K562 (cell line): ENCODE measurements at places on chromosomes 4 and X.

- no peak for DNase-seq
Observed at GRCh38 chr4:142413485-142413884, 432.6 kb downstream of the INPP4B start.

DNA sequence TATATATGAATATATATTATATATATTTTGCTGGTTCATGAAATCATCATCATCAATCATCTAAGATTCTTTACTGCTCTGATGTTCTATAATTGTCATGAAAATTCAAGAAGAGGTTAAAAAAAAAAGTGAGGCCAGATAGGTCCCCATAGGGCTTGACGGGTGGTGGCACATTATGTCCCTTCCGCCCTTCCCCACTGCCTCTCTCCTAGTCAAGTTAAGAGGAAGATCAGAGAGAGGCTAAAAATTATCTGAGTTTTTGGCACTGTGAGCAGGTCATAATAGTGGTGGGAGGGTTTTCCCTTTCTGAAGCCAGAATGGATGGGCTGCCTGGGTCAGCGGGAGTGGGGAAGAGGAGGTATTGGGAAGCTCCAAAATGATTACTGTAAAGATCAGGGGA lies 5.4 kb downstream of the SYNPO2 start:
- DNase-seq = no peak

GRCh38 chrX:18549643-18550042 lies 122.3 kb downstream of the RS1 start:
- no peak for DNase-seq

- no peak for DNase-seq
Observed at GRCh38 chrX:100587861-100588260, 3.1 kb downstream of the TNMD start.

DNA sequence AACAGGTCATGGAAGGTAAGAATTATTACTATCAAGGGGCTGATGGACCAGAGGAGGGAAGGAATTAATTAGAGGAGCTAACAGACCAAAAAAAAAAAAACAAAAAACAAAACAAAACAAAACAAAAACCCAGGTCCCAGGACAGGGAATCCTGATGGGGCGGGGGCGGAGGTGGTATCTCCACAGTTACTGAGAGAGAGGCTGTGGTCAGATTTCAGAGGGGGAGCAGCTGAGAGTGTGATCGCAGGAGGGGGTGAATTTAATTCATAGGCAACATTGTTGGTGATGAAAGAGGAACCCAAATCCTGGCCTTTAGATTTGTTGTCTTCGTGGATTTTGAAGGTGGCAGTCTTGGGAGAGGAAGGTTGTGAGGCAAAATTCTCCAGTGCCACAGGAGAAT lies 389.4 kb downstream of the UNC5C start:
- no peak for DNase-seq

GRCh38 chrX:37640142-37640541 lies 45.4 kb upstream of the XK start:
- DNase-seq = no peak

- no peak for DNase-seq
Observed at GRCh38 chrX:154545673-154546274, 872 bp downstream of the G6PD start.

- DNase-seq = peak; percentile 35
Observed at GRCh38 chr4:7295911-7296660, 103.7 kb downstream of the SORCS2 start.

- DNase-seq = no peak
Observed at GRCh38 chrX:15816438-15816809, 26.1 kb downstream of the ZRSR2 start.

GRCh38 chr4:12459126-12459525 lies 1025.0 kb downstream of the RAB28 start:
- DNase-seq = no peak

DNA sequence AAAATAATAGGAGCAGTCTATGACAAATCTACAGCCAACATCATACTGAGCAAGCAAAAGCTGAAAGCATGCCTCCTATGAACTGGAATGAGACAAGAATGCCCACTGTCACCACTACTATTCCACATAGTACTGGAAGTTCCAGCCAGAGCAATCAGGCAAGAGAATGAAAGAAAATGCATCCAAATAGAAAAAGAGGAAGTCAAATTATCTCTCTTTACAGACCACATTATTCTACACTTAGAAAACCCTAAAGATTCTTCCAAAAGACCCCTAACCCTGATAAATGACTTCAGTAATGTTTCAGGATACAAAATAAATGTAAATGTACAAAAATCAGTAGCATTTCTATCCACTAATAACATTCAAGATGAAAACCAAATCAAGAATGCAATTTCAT lies 249.0 kb downstream of the STK32B start:
- no peak for DNase-seq

DNA sequence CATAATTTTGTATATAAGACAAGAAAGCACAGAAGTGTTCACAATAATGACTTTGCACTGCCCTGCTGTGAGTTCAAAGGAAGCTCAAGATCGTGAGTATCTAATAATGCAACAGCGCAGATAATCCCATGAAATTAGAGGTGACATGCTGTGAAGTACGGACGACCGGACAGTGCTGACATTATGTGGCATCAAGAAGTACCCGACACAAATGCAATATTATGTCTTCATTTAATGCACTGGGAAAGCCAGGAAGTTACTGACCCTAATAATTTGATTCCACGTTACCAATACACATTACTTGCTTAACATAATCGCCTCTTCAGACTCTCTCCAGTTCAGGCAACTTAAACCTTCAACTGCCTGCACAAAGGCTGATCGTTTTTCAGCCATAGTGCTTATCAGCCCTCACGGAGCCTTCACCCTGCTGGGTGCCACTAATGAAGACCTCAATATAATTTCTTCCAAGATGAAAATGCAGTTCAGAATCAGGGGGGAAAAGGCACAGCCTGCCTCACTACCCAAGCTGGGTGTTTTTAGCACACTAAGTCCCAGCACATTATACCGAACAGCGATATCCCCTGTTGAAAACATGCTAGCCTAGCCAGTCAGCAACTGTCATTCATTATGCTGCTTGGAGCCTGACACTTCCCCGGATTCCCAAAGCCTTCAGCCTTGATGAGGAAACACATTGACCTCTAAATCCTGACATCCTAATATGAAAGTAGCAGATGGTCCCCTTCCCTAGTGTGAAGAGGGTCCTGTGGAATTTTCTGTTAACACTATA lies 56.1 kb downstream of the SLC7A11 start:
- DNase-seq = no peak

- DNase-seq = no peak
Observed at GRCh38 chr4:91963486-91963885, 340.3 kb upstream of the GRID2 start.

GRCh38 chr4:185005219-185005819 lies 13.0 kb upstream of the HELT start:
- peak; percentile 78 for DNase-seq

DNA sequence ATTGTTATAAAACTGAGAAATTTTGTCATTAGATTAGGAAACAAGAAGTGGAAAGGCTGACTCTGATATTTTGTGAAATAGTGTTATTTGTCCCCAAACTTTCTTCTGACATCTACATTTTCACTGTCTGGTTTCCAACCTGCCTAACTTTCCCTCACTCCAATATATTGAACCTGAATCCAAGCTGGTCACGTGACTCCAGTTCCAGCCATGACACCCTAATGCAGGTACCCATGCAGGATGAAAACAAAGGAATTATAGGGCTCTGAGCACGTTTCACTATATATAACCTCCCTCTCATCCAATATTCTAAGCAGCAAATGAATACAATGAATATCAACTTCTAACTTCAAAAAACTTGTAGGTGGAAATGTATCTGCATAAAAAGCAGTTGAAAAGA lies 231.6 kb downstream of the TLL1 start:
- no peak for DNase-seq

- no peak for DNase-seq
Observed at GRCh38 chr4:121072224-121073003, at the start of gene NDNF. TSS of gene NDNF (minus strand) at chr4:121072535. CDS start at chr4:121045837, 26,698 bp downstream.

- DNase-seq = no peak
Observed at GRCh38 chr4:97411356-97411755, 731.9 kb downstream of the STPG2 start.

GRCh38 chr4:169956091-169956843 lies 69.9 kb downstream of the MFAP3L start:
- DNase-seq = no peak

DNA sequence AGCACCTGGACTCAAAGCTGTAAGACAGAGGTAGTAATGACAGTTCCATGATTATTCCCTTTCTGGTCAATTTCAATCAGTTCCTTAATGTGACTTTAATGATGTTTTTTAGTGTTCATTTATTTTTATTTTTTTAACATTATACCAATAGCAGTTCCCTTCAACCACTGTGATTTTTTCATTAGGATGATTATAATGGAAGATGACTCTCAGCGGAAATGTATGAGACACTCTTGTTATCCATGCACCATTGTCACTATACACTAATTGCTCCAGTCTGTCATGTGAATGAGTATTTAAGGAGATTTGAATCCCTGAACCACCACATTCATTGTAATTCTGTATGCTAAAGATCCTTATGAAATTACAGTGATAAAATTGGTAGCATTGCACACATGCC lies 2102.3 kb upstream of the AGA start:
- DNase-seq = no peak

DNA sequence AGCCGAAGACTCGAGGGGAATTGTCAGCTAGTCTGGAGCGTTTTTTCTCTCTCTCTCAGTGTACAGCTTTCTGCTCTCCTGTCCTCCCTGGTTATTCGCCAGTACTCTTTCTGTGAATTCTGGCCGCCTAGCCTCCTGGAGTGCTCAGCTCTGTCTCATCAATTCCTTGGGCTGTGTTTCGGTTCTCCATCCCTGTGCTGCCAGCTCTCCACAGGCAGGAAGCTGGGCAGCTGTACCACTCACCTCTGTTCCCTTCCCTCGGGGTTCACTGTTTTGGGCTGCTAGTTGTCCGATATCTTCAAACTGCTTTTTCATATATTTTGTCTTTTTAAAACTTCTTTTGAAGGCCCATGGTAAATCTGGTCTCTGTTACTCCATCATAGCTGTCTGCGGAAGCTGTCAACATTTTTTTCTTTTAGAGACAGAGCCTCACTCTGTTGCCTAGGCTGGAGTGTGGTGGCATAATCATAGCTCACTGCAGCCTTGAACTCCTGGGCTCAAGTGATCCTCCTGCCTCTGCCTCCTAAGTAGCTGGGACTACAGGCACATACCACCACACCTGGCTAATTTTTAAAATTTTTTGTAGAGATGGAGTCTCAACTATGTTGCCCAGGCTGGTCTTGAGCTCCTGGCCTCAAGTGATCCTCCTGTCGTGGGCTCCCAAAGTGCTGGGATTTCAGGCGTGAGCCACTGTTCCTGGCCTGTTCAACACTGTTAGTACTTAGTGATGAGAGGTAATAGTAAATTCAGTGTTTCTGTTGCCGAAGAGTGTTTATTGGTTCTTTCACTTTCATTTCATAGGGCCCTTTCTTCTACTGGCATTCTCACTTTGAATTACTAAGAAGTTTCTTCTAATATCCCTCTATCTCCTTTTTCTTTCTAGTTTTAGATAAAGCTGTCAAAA lies 18.6 kb downstream of the ZCCHC4 start:
- no peak for DNase-seq

- no peak for DNase-seq
Observed at GRCh38 chr4:85659610-85660218, 184.8 kb downstream of the ARHGAP24 start.

DNA sequence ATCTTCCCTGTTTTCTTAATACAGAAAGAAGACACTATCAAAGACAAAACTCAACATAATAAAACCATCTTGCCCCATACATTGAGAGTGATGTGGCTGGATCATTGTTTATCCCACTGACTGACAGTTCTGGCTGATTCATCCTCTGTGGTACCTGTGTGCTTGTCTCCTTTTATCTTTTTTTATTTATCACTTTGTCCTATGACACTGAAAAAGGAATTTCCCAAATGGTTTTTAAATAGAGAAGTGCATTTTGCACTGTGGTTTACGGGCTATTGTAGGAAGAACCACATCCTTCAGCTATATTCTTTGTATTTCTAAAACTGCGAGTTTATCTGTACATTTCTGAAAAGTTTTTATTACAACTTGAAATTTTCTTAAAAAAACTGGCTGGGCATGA lies 15.0 kb downstream of the TTC29 start:
- no peak for DNase-seq

GRCh38 chrX:37652589-37653231 lies 32.9 kb upstream of the XK start:
- DNase-seq = peak; percentile 78

- peak; percentile 37 for DNase-seq
Observed at GRCh38 chr4:73230865-73231517, 27.6 kb downstream of the ANKRD17 start.

DNA sequence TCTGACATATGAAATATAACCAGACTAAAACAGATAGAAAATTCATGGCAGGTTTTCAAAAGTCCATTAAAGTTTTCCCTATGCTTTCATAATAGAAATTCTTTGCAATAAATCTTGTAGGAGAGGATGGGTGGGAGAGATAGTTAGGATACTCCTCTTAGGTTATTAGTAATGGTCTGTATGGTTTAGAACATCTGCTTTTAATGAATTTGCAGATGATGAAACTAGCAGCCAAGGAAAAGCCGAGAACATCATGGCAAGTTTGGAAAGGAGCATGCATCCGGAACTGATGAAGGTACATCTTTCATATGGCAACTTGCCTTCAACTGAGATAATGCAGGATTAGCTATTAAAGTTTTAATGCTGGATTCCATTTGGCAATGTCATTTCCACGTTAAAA lies 70.7 kb downstream of the DOCK11 start:
- no peak for DNase-seq

- DNase-seq = no peak
Observed at GRCh38 chr4:5340991-5341451, 289.7 kb downstream of the STK32B start.

GRCh38 chr4:152104356-152104755 lies 343.5 kb upstream of the GATB start:
- DNase-seq = no peak

DNA sequence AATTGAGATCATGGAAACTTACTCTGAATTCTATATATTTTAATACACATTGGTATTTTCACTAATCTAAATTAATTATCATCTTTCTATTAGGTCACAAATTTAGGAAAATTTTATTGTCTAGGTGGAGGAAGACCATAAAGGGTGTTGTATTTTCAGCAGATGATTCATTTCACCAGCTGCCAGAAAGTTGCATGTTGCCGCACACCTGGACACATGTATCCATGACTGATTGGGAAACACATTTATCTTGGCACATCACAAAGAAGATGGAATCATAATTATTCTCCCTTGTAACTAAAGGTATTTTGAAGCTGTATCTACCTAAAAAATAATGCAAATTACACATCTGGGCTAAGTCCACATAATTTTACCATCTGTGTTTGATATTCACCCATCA lies 33.1 kb downstream of the SLC7A11 start:
- no peak for DNase-seq

DNA sequence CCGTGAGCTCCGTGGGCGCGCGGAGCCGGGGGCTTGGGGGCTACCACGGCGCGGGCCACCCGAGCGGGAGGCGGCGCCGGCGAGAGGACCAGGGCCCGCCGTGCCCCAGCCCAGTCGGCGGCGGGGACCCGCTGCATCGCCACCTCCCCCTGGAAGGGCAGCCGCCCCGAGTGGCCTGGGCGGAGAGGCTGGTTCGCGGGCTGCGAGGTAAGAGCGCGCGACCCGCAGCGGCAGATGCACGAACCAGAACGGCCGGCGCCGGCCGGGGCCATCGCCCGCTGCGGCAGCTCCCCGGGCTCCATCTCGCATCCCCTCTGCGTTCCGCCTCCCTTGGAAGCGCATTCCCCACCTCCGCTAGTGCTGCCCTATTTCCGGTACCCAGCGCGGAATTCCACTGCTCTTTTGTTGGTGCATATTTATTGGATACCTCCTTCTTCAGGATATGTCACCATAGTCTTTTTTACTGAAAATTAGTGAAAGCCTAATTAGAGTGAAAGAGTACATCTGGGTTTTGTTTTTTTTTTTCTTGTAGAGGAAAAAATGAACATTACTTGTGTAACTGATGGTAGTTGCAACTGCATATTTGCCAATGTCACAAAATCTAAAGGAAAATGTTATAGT lies 797 bp downstream of the PKD2 start:
- peak; percentile 17 for DNase-seq
